MCF 10A (cell line): ENCODE measurements at places on chromosomes 7 and 10. TPM values are rescaled to one million over a fixed set of nuclear protein-coding genes. Genes with fewer than 3 reads are reported as not detected.

DNA sequence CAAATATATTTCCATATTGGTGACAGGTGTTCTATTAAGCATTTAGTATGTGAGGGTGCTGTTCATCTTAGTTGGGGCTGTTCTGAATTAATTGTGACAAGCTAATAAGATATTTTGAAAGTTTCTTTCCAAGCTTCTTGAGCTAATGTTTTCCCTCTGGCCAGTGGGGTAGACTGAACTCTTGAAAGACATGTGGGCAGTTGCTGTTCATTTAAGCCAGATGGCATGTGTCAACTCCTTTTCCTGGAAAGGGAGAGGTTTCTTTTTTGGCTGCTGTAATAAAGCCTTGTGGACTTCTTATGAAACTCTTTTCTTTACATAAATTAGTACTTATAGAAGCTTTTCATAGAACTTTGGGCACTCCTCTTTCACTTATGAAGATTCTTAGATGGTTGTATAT is 21.7 kb downstream of the RAB18 start:
- DNase-seq, result peak; percentile 60

SLC18A3 gene
- total RNA-seq, result not detected in 2 replicates

PHKG1 gene
- total RNA-seq, result 1.2 and 2.4 TPM in 2 replicates

- no peak for DNase-seq
Measured at GRCh38 chr10:44310762-44311562, 73.9 kb downstream of the CXCL12 start.

MMP21 gene
- not detected in 2 replicates for total RNA-seq

SLC26A5 gene
- total RNA-seq, result not detected in 2 replicates

DNA sequence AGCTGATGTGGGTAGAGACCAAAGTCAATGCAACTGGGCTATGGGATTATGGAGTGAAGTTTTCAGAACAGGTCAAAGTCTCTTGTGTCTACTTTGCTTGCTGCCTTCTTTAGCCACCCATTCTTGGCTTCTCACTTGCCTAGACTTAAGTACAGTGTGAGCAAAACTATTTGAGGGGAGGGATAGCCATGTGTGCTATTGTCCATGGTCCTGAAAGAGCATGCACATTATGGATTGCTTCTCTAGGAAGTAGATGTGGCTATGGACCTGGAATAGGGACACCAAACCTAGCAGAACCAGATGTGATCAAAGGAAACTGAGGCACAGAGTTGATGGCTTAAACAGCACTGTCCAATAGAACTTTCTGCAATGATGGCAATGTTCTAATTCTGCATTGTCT is 81.9 kb upstream of the ZNF800 start:
- peak; percentile 14 for DNase-seq

CXCL12 gene
- total RNA-seq, result not detected in 2 replicates

TDRD1 gene
- not detected in 2 replicates for total RNA-seq

DNA sequence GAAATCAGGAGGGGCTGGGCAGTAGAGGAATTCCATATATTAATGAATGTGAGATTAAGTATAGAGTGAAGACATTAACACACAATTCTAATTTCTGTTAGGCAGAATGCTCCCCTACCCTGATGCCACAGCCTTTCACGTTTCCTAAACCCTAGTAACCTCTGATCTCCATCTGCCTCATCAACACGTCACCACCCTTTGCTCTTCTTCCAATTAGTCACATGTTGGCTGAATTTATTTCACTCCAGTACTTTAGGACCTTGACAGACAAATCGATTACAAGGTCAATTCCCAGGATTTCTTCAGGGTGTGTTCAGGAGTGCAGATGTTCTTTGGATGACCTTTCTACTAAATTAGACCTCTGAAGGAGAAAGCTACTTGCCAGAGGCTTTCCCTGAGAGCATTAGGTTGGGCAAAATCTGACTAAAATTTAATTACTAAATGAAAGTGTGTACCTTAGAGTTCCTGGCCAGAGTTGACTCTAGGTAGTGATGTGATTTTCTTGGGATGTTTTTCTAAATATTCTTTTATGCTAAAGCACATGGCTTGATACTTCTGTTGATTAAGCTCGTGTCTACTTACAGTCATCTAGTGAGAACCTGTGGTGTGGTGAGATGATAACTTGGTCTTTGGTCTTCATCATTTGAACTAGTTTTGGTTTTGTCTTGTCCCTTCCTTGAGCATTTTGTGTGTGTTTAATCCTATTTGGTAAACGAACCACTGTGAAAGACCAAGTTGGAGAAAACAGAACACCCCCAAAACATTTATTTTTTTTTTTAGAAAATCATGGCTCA is 12.7 kb downstream of the AGR2 start:
- no peak for DNase-seq

GRCh38 chr10:32337350-32337749 is 9.6 kb downstream of the EPC1 start:
- no peak for DNase-seq

GRCh38 chr10:119259345-119259744 is 52.0 kb downstream of the GRK5 start:
- DNase-seq, result no peak

KCNH2 gene
- 0.09 TPM in 1 of 2 replicates, not detected in the other for total RNA-seq

GRCh38 chr10:62011558-62011957 is 110.1 kb downstream of the ARID5B start:
- no peak for DNase-seq

GRCh38 chr7:52107355-52107754 is 790.7 kb upstream of the COBL start:
- DNase-seq, result no peak

DNA sequence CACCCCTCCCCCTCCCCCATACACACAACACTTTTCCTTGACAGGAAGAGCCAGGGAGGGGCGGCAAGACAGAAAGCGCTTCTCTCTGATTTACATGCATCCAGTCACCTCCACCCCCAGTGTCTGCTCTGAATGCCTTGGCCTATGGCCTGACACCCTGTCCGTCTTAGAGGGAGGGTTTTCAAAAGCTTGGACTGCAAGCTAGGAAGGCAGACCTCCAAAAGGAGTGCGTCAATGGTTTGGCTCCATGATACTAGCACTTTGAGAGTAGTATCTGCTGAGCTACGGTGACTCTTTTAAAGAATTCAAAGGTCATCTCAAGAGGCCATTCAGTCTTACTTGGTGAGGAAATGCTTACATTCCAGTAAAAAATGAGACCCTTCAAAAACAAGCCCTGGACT is 20.3 kb upstream of the PAX2 start:
- no peak for DNase-seq

ESYT2 gene
- total RNA-seq, result 74.1 and 78.6 TPM in 2 replicates

DNA sequence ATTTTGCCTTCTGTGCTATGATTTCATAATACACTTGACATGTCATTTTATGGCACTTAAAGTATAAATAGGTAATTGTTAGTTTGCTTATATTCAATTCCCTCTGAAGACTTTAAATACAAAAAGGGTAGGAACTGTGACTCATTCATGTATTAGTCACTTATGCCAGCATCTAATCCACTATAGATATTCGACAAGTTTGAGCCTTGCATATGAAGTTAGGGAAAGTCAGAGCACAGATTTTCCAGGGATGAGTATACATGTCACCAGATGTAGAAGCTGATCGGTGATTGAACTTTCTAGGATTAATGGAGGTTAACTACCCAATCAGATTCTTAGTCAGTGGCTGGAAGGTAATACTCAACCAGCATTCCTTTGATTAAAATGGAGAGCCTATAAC is 1321.5 kb downstream of the XPNPEP1 start:
- peak; percentile 8 for DNase-seq

- no peak for DNase-seq
Measured at GRCh38 chr7:45408409-45408737, 165.8 kb upstream of the ADCY1 start.

- DNase-seq, result no peak
Measured at GRCh38 chr7:80057488-80057887, 77.1 kb upstream of the GNAI1 start.

GRCh38 chr7:129845178-129845971 is 107.4 kb downstream of the UBE2H start:
- DNase-seq, result no peak

COMTD1 gene
- 18.3 and 34.3 TPM in 2 replicates for total RNA-seq

C10orf105 gene
- not detected in 2 replicates for total RNA-seq
